ENCODE measurements at places on chromosomes 4 and X.

GRCh38 chr4:165922747-165923146, 49.7 kb downstream of the TLL1 start:
- no peak for ATAC-seq

GRCh38 chrX:43592597-43592996, 63.5 kb upstream of the MAOA start:
- no peak for ATAC-seq

DNA sequence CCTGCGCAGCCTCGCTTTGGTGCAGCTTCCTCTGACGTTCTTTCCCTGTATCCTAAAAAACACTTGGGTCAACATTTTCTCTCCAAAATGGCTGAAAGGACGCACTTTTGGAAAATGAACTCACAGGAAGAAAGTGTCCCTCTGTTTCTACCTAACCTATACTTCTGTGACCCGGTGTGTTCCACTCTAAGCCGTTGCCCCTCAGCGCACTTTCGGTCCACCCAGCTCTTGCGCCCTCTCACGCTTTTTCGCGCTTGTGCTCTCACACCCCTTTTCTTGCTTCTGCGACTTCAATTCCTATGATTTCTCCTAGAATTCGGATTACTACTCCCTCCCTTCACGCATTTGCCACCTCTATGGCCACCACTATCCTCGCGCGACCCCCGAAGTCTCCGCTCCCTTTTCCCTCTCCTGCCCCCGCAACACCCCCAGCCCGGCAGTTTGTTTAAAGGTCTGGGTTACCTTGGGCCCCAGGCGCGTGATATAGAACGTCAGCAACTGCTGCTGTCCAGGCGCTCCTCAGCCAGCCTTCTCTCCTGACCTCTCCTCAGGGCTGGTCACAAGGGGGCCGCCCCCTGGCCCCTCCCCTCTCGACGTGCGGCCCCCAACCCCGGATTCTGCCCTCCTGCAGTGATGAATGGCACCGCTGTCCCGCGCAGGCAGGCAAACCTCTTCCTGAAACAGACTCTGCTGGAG, at the start of gene USP51:
Gene USP51, minus strand, starts transcription at position 535 of the 696 bp plus-strand sequence. CDS start 909 bp downstream, outside the sequence.
- peak; percentile 58 for ATAC-seq

GRCh38 chrX:39805022-39805421, 292.7 kb downstream of the BCOR start:
- no peak for ATAC-seq

DNA sequence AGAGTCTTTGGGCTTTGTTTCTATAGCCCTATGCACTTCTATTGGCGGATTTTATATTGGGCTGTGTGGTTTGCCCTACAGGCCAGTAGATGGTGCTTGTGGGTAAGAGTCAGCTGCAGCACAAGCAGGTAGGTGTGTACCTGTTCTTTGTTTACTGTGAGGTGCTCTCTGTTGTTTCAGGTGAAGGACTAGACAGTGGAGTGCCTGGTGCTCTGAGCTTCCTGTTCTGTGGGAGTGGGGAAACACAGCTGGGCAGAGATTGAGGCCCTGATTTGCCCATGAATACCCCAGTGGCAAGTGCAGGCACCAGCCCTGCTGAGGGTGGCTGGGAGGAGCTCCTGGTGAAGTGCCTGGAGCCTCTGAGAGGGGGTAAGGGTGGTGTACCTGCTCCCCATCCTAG, 26.3 kb upstream of the UCP1 start:
- no peak for ATAC-seq

GRCh38 chrX:2595258-2595657, 94.5 kb upstream of the DHRSX start:
- no peak for ATAC-seq

- ATAC-seq: no peak
Measured at GRCh38 chr4:39348371-39349315, 17.5 kb downstream of the RFC1 start.

GRCh38 chr4:74311696-74312313, 3.5 kb downstream of the EPGN start:
- no peak for ATAC-seq

- no peak for ATAC-seq
Measured at GRCh38 chrX:74922922-74923543, 2.2 kb downstream of the NEXMIF start.

GRCh38 chr4:86670298-86670697, 76.2 kb downstream of the PTPN13 start:
- ATAC-seq: no peak

DNA sequence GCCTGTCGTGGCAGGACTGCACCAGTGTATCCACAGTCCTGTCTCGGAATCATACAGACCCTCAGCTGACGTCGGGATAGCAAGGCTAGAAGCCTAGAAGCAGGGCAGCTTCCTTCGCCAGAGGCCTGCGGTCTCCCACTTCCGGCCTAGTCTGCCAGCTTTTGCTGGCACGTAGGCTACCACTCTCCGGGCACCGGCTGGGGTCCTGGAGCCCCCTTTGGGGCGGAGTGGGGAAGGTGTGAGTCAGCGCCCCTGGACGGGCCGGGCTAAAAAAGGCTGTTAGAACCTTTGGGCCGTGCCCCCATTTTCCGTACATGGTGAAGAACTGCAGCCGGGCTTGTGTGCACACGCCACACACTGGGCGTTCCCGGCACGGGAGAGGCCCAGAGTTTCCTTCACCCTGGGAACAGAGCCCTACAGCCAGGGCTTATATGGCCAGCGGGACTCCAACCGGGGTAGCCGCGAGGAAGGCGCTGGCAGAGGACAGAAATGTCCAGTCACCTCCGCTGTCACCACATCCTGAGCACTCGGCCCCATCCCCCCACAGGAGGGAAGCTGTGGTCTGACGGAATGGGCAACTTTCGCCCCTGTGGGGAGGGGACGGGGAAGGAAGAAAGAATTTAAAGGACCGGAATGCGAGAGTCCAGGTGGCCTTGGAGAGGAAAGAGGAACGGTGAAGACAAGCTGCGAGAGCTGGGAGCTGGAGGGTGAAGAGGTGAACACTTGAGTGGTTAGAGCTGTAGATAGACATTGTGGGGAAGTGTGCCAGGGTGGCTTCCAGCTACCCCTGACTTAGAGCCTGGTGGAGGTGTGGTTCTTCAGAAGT, 4.6 kb downstream of the MAGIX start:
- peak; percentile 73 for ATAC-seq

GRCh38 chrX:1885116-1885515, 270.3 kb downstream of the ASMT start:
- no peak for ATAC-seq

Measured in gastroesophageal sphincter (tissue), 4 donors.